Left ventricle myocardium superior (tissue), 1 donor: ENCODE measurements at places on chromosomes 3 and 15. TPM values are rescaled to one million over a fixed set of nuclear protein-coding genes. Genes with fewer than 3 reads are reported as not detected.

GRCh38 chr3:14959359-14959943 lies 12.1 kb downstream of the NR2C2 start:
- DNase-seq = no peak

- DNase-seq = no peak
Observed at GRCh38 chr3:12807066-12807465, 10.6 kb downstream of the CAND2 start.

SRP14 gene
- 235 TPM for total RNA-seq

GRCh38 chr3:145429546-145429945 lies 731.4 kb downstream of the PLOD2 start:
- no peak for DNase-seq

ADAMTS7 gene
- total RNA-seq = 37.9 TPM

RMDN3 gene
- total RNA-seq = 17.9 TPM

CSPG5 gene
- total RNA-seq = 0.59 TPM

DUOXA2 gene
- not detected for total RNA-seq

XCR1 gene
- not detected for total RNA-seq

CHAC1 gene
- 2.2 TPM for total RNA-seq

- DNase-seq = no peak
Observed at GRCh38 chr3:70466096-70466495, 153.7 kb upstream of the MDFIC2 start.

ATOSA gene
- 27.5 TPM for total RNA-seq

ACKR4 gene
- total RNA-seq = 1.4 TPM

CRYGS gene
- 0.55 TPM for total RNA-seq

SV2B gene
- 2.5 TPM for total RNA-seq

DNA sequence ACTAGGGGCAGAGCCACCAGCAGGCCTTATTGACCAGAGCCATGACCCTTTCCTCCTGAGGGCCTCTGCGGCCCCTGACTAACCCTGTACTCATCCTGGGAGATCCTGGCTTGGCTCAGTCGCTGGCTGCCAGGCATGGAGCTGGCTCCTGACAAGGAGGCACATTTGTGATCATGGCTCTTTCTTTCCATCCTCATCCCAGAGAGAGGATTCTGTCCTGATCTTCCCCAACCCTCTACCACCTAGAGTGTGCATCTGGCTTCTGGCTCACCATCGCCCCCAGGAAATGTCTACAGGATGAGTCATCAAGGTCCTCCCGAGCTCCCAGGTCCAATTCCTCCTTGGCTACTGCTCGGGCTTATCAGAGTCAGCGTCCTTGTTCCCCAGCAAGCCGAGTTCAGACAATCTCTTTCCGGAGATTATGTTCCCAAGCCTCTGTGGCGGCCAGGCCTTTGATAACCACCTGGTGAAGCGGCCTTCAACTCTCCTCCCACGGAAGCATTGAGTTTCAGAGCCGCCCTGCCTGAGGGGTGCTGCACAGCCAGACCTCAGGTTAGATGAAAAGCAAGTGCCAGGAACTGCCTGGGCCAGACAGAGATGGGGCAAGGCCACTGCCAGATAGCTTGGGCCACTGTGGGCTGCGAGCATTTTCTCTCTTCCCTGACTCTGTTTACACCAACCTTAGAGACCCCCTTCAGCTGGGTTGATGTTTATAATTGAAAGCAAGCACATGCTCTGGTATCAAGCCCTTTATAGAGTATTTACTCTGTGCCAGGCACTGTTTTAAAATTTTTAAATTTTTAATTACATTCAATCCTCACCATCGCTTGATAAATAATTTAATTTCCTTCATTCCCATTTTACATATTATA lies 44.3 kb upstream of the MRPS22 start:
- no peak for DNase-seq

DNA sequence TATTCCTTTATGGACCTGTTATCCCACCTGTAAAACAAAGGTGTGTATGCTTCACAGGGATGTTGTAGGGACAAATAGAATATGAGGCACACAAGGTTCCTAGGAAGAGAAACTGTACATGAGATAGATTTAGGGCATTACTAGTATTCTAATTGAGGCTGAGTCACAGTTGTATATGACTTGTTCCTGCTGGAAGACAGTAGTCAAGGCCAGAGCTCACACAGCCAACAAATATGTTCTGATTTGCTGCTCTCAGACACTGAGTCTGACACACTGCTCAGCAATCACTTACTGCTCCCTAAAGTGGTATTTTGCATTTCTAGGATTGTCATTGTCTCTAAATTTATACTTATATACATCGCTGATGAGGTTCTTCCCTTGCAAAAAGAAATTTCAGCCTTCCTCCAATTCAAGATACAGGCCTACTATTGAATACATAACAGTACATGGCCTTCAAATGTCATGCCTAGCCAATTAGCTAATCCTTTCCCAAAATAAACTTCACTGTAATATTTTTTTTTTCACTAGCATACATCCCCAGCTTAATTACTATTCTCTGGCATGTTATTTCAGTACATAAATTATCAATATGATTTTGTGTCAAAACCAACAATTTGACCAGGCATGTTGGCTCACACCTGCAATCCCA lies 69.8 kb downstream of the TIGIT start:
- no peak for DNase-seq

DNA sequence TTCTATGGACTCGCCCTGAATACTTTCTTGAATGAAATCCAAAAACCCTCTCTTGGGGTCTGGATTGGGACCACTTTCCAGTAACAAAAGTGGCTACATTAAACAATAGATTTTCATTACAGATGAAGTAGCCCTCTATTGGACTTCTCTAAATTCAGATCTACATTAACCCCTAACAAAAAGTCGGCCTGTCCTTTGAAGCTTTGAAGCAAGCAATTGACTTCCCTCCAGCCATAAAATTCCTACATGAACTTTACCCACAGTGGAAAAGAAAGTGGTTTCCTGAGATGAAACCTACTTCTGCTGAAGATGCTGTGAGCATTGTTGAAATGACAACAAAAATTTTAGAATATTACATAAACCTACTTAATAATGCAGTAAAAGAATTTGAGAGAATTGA lies 967.1 kb upstream of the ROBO1 start:
- no peak for DNase-seq
